ENCODE measurements at places on chromosomes 2 and 18.

DNA sequence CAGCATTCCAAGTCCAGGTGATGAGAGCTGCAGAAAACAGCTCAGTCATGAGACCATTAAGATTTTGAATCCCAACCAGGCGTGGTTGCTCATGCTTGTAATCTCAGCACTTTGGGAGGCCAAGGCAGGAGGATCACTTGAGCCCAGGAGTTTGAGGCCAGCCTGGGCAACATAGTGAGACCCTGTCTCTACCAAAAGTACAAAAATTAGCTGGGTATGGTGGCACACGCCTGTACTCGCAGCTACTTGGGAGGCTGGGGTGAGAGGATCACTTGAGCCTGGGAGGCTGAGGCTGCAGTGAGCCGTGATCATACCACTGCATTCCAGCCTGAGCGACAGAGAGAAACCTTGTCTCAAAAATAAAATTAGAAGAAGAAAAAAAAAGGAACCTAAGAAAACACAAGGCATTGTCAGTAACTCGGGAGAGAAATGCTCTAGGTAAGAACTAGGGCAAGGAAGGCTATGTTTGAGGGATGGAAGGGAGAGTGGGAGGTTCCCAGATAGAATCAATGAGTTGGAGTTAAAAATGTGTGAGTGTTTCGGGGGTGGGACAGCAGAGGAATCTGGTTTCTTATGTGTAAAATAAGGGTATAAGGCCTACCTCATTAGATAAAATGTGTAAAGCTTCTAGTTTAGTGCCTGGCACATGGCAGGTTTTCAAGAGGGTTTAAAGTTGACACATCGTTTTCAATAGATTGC is 23.3 kb upstream of the MTA3 start:
- no peak for DNase-seq

- DNase-seq, result no peak
Measured at GRCh38 chr2:46469116-46469515, 10.2 kb upstream of the TMEM247 start.

GRCh38 chr2:98711506-98711905 is 19.4 kb downstream of the MGAT4A start:
- no peak for DNase-seq

GRCh38 chr18:59802031-59802430 is 97.8 kb upstream of the PMAIP1 start:
- DNase-seq, result no peak

DNA sequence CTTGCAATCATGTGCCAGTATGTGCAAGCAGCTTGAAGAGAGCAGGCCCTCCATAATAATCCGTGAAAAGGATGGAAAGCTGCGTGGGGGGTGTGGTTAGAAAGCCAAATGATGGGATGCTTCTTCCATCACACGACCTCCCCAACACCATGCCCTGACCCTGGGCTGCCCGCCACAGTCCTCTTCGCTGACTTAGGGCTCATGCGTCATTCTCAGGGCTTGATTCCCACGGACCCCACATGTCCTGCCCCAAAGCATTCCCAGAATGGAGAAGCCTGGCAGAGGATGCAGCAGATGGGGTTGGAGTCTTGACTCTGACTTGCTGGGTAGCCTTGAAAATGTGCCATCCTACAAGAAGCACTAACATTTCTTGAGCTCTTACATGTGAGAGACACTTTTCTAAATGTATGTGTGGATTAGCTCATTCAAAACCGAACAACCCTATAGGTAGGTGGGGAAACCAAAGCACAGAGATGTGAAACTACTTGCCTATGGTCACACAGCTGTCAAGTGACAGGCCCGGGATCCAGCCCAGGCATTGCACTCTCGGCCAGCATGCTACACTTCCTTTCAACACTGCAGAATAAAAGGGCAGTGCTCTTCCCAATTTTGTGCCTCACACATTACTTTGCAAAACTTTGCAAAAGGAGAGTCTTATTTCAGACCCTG is 3.7 kb downstream of the TNS1 start:
- no peak for DNase-seq

- no peak for DNase-seq
Measured at GRCh38 chr2:54226260-54226659, 29.8 kb downstream of the TSPYL6 start.

DNA sequence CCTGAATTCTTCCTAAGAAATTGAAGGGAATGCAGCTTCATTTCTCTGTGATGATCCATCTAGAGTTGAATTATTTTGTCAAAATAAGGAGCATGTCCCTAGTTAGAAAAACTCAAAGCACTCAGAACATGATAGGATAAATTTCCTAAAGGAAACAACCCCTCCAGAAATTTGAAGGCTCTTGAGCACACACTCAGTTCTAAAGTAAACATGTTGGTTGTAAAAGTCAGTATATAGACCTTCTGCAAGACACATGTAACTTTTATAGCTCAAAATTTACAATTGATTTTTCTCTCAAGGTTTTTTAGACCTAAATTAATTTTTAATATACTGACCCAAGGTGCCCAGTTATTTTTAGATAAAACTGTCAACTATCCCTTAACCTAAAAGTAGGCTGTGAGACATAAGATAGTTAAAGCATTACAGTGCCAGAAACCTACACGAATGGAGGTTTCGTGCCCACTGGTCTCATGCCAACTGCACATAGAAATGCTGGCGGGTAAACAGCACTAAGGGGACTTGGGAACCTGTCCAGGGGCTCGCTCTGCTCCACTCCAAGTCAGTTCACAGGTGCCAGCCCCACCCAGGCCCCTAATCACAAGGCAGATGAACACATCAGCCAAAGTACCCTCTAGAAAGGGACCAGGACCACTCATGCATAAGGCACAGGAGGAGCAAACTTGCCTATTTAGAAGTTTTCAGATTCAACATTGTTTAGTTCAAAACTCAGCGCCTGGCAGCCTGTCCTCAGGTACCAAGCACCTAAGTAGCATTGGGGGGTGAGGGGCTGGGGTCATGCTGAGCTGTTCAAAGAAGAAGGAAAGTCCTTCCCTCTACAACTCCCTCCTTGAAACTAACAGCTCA is 106.5 kb downstream of the SMC6 start:
- DNase-seq, result no peak

- DNase-seq, result no peak
Measured at GRCh38 chr2:173544641-173545363, 190.1 kb downstream of the CDCA7 start.

DNA sequence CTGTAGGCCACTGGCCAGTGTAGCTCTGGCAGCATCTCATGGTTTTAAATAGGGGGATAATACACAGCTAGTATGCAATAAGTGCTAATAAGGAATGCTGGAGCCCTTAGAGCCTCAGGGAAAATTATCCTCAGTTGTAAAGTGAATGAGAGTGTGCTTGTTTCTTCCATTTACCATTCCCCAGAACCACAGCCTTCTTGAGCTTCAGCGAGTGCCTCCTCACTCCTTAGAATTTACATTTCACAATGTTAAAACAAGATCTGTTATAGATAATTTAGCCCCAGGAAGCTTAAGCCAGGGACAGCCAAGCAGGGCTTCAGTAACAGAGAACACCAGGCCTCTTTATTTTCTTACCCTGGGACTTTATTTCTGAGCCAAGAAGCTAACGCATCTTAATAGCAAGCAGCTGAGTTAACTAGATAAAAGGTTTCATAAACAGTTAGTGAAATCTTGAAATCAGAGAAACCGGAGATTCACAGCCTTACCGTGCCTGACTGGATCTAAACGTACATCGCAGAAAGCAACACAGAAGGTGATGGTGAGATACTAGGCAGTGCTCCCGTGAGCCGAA is 535.2 kb downstream of the TDRD15 start:
- DNase-seq, result no peak

DNA sequence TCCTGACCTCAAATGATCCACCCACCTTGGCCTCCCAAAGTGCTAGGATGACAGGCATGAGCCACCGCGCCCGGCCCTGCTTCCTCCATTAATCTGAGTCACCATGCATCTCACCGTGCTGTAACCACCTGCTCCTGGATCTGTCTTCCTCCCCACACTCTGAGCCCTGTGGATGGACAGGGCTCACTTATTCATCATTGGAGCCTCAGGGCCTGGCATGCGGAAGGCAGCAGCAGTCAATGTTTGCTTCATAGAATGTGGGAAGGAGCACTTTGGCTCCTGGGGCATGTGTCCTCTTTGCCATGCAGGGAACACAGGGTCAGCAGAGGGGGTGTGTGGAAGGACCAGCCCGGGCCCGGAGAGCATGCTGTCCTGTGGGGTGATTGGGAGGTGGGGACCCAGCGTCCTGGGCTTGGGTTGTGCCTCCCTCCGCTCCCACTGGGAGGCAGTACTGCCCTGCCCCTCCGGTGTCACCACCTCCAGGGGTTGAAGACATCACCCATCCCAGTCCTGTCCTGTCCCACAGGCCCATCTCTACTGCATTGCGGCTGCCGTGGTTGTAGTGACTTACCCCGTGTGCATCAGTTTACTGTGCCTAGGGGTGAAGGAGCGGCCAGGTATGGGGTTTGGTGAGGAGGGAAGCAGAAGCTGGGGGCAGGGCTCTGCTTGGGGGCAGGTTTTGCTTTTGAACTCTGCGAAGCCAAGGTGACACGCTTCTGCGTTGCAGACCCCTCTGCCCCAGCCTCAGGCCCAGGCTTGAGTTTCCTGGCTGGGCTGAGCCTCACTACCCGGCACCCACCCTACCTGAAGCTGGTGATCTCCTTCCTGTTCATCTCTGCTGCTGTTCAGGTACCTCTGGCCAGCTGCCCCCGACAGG is 11.5 kb downstream of the MFSD2B start:
- no peak for DNase-seq

Data from activated T-helper 1 cell treated with anti-CD3 and anti-CD28 coated beads, Interleukin-2, amount 50 U/mL, for 16 hours (primary cell).